ENCODE measurements at places on chromosomes 1 and 21.

GRCh38 chr1:108046026-108046425 is 81.0 kb upstream of the VAV3 start:
- no peak for DNase-seq

- DNase-seq: no peak
Measured at GRCh38 chr1:244659694-244660093, 6.8 kb downstream of the DESI2 start.

GRCh38 chr1:54698346-54698745 is 17.3 kb upstream of the TTC4 start:
- DNase-seq: no peak

DNA sequence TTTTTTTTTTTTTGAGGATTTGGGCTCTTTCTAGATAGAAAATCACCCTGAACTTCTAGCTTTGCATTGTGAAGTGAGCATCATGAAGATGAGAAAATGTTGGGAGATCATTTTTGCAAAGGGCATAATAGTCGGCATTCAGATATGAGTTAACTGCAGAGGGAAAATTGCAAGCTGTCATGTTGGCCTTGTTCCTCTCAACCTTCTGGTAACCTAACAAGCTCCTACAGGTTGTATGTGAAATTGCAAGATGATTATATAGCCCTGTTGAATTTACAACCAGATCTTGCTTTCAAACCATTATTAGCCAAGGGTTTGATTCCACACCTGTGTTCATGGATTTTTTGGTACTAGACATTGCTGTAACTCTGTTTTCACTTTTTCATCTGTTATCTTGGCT is 2.2 kb downstream of the ELOA start:
- peak; percentile 76 for DNase-seq

DNA sequence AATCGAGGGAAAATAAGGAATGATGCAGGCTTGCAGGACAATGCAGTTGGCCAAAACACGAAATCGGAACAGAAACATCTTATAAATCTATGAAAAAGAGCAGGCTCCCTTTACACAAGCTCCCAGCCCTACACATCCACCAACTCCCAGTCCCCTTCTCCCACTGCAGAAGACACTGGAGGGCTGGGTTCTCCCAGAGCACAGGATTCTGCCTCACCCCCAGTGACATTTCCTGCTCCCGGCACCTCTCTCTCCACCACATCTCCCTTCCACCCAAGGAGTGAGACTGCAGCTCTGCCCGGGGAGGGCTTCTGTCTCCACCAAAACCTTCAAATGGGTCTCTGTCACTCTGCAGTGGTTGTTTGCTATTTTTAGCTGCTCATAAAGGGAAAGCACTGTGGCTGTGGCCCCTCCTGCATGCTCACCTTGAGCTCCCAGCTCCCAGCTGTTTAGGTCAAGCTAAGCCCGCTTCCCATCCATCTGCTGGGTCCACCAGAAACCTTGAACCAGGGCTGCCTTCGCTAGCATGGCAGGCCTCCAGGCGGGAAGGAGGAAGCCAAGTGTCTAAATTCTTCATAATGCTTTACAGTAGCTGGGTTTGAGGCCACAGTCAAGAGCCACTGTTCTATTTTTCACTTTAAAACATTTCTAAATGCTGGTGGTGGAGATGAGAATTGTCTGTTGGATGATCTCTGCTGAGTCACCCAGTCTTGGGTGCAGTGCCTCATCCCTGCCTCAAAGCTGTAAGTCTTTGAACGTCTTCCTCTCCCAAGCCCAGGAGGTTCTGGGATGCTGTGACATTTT is 3.3 kb upstream of the C2CD2 start:
- DNase-seq: no peak

DNA sequence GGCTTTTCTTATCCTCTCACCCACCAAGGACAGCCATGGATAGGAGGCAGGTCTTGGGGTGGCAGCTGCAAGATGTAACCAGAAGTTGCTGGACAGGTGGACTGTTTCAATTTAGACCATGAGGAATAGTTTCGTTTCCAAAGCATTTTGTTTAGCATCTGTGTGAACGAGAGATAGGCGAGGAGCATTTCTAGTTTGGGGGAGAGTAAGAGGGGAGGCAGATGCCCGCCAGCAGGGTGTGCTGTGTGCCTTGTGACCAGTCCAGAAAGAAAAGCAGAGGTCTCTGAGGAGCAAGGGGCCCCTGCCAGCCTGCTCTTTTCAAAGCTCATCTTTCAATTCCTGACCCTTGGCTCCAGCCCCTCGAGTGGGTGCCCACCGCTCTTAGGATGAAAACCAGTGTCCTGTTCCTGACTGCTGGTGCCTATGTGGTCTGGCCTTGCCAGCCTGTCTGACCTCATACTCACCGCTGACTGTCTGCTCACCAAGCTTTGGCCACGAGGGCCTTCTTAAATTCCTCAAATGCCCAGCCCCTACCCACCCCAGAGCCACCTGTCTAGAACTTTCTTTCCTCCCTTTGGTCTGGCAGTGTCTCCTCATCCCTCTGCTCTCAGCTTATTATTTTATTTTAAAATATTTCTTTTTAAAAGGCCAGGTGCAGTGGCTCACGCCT is 8.5 kb downstream of the SERINC2 start:
- DNase-seq: peak; percentile 65

- DNase-seq: no peak
Measured at GRCh38 chr1:12488666-12489354, 129.2 kb downstream of the DHRS3 start.

DNA sequence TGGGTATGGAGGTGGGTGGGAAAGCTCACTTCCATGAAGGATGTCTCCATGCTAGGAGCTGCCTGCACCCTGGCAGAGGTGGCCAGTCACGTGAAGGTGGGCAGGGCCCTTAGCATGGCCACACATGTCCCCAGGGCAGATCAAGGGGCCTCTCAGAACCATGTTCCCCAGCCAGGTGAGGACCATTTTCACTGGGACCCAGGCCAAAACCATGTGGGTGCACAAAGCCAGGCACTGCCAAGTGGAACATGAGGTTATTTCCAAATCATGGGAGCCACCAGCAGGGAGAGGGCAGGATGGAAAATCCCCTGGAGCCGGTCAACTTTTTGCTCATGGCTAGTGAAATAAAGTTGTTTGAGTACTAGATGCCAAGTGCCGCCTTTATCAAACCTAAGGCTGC is 9.7 kb downstream of the ZNF692 start:
- DNase-seq: no peak

DNA sequence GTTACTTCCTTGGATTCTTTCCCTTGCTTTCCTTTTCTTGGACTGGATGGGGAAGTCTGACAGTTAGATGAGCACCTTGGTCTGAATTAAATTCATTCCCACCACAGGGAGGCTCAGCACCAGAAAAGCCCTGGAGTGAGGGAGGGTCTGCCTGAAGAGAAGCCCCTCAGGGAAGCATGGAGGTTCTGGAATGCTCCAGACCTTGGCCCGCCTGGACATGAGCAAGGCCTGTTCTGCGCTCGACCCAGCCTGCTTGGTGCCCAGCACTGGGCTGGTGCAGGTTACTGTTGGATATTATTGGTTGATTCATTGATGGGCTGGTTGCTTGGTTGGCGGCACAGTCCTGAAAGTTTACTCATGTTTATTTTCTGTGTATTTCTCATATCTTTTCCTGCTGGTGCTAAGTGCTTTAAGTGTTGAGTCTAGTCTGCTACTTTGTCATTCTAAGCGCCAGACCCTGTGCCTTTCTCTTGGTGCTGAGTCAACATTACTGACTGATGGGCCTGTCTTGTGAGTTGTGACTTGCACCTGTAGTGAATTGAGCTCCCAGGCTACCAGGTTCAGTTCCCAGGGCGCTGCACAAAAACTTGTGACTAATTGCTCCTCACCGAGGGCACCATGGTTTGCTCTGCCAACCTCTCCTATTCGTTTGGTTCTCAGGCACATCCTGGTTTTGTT is 538.5 kb downstream of the KIF26B start:
- no peak for DNase-seq

GRCh38 chr1:22259551-22260282 is 116.8 kb upstream of the WNT4 start:
- peak; percentile 56 for DNase-seq

GRCh38 chr1:173270243-173270642 is 63.1 kb upstream of the TNFSF4 start:
- no peak for DNase-seq

DNA sequence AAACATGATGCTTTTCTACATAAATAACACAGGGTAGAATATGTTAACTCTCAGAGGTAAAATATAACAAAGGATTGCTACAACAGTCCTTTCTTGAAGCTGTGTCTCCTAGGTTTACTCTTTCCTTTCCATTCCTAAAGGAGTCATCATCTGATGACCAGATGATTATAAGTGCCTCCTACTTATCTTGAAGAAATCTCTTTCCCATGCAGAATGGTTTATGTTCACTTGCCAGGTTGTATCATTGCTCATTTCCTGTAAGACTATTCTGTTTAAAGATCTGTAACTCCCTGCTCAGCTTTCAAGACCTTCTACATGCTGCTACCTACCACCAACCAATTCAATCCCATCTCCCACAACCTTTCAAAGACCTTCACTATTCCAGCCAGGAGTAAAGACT is 51.5 kb upstream of the PTCH2 start:
- DNase-seq: no peak

DNA sequence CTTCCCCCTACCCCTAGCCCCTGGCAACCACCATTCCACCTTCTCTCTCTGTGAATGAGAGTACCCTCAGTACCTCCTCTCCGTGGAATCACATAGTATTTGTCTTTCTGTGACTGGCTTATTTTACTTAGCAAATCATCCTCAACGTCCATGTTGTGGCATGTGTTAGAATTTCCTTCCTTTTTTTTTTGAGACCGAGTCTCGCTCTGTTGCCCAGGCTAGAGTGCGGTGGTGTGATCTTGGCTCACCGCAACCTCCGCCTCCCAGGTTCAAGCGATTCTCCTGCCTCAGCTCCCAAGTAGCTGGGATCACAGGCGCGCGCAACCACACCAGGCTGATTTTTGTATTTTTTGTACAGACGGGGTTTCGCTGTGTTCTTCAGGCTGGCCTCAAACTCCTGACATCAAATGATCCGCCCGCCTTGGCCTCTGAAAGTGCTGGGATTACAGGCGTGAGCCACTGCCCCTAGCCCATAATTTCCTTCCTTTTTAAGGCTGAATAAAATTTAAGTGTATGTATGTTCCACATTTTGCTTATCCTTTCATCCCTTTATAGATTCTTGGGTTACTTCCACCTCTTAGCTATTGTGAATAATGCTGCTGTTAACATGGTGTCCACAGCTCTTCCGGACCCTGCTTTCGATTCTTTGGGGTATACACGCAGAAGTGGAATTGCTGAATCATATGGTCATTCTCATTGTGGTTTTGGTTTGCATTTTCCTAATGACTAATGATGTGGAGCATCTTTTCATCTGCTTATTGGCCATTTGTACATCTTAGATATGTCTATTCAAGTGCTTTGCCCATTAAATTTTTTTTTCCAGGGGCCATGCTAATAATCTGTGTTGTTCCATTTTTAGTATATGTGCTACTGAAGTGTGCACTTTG is 32.3 kb downstream of the ERRFI1 start:
- DNase-seq: no peak

GRCh38 chr1:221200464-221200863 is 321.2 kb downstream of the HLX start:
- DNase-seq: no peak

GRCh38 chr1:92404661-92405060 is 82.1 kb downstream of the GFI1 start:
- DNase-seq: no peak
